ENCODE measurements at places on chromosomes 6 and 20.

DNA sequence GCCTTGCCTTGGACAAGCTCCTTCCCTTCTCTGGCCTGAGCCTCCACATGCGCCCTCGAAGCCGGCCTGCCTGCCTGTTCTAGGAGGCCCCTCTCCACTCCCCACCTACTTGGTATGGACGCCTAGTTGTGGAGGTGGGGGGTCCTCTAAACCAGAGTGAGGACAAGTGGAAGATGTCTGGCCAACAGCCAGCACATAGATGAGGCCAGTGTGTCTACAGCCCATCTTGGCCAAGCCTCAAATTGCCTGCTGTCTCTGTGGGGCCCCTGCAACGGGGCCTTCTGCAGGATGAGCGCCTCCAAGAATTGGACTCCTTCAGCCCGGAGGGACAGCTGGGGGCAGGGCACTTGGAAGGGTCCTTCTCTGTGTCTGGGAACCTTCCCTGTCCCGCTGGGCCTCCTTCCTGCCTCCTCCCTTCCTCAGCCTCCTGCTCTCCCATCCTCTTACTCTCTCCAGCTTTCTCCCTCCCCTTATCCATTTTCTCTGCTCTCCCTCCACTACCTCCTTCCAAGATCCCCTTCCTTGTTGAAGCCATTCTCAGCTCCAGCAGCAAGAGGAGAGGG lies 1.6 kb downstream of the MDFI start:
- DNase-seq = peak; percentile 58

DNA sequence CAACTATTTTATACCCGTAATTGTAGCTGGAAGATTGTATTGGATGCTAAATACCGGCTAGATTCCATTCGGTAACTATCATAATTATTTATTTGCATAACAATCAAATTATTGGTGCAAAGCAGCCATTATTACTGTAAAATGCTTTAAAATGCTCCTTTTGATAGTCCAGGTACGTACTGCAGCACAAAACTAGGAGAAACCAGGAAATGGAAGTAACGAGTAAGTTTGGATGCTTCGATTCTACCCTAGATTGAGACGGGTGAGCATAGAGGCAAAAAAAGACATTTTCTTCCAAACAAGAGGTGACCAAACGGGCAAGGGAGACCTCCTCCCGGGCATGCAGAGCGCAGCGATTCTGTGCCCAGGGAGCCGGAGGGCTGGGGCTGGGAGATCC lies 469 bp upstream of the XRN2 start:
- DNase-seq = no peak

DNA sequence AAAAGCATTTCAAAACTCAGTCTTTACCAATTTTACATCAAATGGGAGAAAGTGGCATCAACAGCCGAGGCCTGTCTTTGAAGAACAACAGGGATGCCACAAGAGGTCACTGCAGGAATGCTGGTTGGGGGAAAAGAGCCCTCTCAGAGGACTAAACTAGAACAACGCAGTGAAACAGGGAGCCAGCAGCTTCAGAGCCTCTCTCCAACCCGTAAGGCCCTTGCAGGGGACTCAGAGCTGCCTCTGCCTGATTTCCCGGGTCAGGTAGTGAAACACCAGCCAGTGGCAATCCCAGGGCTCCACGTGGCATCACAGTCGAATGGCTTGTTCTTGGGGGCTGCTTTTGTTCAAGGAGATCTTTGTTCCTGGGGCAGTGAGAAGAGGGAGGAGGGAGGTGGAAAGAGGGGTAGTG lies 55.0 kb upstream of the KCNK16 start:
- peak; percentile 44 for DNase-seq

- no peak for DNase-seq
Observed at GRCh38 chr20:62368392-62368975, 1.4 kb upstream of the LAMA5 start.

GRCh38 chr6:77133031-77133430 lies 330.3 kb downstream of the HTR1B start:
- no peak for DNase-seq

GRCh38 chr20:16982091-16982726 lies 234.1 kb downstream of the OTOR start:
- DNase-seq = no peak

GRCh38 chr6:25414168-25414567 lies 135.0 kb downstream of the CARMIL1 start:
- DNase-seq = no peak
